H1 (cell line): ENCODE measurements at places on chromosomes 3 and 15.

- no peak for DNase-seq
Observed at GRCh38 chr15:85003593-85004312, 22.1 kb downstream of the PDE8A start.

- DNase-seq = no peak
Observed at GRCh38 chr3:53715815-53716483, 130.3 kb downstream of the CHDH start.

DNA sequence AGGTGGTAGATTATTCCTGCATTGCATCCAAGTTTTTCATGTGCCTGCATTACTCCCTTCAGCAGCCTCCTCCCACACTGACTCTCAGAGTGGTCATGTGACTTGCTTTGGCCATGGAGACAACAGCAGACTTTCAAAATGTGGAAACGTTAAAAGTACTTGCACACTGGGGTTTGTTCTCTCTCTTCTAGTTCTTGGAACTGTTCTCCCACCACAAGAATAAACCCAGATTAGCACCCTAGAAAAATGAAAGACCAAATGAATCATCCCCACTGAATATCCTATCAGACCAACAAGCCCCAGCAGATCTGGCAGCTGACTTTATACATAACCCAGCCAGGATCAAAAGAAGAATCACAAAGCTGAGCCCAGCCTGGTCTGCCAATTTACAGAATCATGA is 398.5 kb downstream of the VPS13C start:
- no peak for DNase-seq

GRCh38 chr3:186519021-186519658 is 25.0 kb downstream of the CRYGS start:
- DNase-seq = no peak

GRCh38 chr3:194836661-194837060 is 151.0 kb downstream of the FAM43A start:
- no peak for DNase-seq

DNA sequence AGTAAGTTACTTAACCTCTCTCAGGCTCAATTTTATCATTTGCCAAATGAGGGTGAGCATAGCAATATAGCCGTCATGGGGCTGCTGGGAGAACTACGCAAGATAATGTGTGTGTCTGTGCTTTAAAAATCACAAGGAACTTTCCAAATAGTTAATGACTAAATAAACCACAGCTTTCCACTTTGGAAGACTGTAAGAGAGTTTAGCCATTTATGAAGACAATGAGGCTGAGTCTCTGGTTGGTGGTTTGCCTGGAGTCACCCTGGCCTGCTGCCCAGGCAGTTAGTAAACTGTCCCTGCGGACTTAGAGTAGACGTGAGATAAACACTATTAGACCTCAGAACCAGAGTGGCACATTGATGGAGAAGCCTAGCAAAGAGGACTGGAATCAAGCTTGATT is 357.7 kb downstream of the CLSTN2 start:
- DNase-seq = no peak

DNA sequence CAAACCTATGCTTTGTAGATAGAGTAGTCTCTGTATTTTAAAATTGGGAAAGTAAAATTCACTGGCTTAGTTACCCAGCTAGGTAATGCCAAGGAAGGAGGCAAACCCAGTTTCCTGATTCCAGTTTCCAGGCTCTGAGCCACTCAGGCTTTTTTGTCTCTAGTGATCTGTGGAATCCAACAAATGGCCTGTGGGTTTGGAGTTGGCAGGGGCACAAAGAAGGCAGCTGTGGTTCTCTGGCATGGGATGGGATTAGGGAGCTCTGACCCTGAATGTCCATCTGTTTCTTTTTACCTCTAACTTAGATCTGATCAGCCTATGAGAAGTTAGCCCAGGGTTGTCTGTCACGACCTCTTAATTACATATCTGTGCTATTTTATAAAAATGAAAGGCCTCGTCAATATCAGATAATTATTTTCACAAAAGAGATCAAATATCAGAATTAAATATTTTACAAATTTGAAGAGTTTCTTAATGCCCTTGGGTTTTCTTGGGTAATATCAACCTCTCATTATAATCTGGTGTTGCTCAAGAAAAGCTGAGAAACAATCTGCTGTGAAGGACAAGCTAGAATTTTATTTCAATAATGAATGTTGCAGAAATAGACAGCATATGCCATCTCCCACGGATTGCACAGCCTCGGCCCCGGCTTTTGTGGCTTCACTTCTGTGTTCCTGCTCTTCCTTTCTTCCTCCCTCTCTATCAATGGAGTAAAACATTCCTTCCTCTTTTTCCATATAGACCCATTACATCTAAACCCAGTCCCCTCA is 63.7 kb upstream of the DAZL start:
- no peak for DNase-seq

GRCh38 chr15:60964527-60964926 is 264.6 kb downstream of the RORA start:
- DNase-seq = no peak

DNA sequence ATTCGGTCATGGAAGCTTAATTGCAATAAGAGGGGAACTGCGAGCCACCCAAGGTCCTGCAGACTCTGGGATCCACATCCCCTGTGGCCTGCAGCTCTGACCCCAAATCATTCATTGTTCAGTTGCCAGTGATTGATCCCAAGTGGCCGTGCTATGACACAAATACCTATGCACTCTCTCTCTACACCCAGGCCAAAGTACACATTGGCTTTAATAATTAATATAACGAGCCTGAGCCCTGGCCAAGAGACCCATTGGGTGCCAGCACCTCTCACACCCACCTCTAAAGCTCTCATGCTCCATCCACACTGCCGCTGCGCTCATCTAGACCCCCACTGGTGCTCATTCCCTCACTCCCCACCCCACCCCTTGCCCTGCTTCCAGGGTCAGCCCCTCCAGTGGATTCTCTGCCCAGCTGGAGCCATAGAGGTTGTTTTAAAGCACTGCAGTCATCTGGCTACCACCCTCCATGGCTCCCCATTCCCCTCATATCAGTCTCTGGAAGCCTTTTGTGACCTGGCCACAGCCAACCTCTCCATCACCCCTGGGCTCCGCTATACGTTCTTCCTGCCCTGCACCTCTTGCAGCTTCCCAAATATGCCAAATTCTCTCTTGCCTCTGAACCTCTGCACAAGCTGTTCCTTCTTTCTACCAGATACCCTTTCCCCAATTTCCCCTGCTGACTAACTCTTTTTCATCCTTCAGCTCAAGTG is 37.7 kb upstream of the SLC6A6 start:
- no peak for DNase-seq

GRCh38 chr15:89675606-89676005 is 3.6 kb downstream of the PLIN1 start:
- no peak for DNase-seq

DNA sequence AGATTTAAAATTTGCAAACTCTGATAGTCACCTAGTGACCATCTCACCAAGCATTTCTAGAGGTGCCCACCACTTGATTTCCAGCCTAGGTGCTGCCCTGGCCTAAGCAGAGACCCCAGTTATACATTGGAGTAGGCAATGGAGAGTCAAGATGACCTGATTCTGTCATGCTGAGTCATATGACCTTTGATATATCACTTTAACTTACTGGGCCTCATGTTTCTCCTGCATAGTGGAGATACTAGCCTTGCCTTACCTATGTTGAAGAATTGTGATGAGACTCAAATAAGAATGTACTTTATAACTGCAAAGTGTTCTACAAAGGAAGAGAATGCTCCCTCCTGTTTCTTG is 75.5 kb upstream of the XCR1 start:
- DNase-seq = no peak
